ENCODE measurements at places on chromosomes 4 and X.

GRCh38 chr4:39525822-39526690 lies 1.2 kb downstream of the UGDH start:
- DNase-seq: no peak

DNA sequence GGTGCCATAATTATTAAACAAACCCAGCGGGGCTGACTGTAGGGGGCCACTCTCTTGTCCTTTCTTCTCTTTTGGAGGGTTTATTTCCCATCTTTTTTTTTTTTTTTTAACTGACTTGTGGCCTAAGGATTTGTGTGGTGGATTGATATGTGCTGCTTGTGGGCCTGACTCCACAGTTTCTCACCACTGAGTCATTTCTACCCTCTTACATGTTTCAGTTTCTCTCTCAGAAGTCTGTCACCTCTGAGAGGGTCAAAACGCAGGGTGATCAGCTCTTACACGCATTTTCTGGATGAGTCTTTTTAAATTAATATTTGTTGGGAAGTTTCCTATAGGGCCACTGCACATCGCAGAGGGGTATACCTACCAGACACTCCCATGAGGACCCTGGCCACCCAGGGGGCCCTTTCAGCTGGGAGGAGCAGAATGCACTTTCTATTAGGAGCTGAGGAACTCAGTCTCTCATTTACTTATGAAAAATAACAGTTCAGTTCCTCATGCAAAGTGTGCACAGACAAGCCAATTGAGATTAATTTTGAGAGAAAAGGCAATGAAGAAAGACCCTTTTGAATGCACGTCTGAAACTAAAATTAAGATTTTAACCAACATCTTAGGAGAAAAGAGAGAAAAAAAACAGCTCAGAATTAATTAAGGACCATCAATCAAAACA lies 407.9 kb downstream of the TECRL start:
- no peak for DNase-seq

DNA sequence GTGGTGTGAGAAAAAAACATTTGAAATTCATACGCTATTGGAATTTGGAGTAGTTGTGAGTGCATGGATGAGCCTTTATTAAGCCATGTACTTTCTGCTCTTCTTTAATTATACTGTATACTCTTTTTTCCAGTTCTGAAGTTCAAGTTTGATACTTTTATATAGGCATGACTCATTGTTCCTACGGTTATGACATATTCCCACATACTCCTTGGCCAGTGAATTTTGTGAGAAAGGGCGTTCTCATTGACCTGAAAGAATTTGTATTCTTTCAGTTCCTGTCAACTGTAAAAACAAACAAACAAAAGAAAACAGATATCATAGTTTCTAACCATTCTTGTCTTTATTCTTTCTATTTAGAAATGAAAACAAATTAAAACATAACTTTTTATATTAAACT lies 407.3 kb downstream of the MAPK10 start:
- peak; percentile 46 for DNase-seq

- no peak for DNase-seq
Observed at GRCh38 chr4:126784966-126785580, 847.7 kb upstream of the INTU start.

GRCh38 chr4:1684506-1685234 lies 557 bp upstream of the FAM53A start:
- DNase-seq: peak; percentile 29

- no peak for DNase-seq
Observed at GRCh38 chrX:15221321-15221720, 48.6 kb downstream of the ASB9 start.

GRCh38 chr4:161364681-161365080 lies 799.1 kb downstream of the FSTL5 start:
- DNase-seq: no peak
